ENCODE measurements at places on chromosomes 2 and 18.
A peak's percentile ranks its signal among the peaks of the same experiment; 100 is the strongest.

DNA sequence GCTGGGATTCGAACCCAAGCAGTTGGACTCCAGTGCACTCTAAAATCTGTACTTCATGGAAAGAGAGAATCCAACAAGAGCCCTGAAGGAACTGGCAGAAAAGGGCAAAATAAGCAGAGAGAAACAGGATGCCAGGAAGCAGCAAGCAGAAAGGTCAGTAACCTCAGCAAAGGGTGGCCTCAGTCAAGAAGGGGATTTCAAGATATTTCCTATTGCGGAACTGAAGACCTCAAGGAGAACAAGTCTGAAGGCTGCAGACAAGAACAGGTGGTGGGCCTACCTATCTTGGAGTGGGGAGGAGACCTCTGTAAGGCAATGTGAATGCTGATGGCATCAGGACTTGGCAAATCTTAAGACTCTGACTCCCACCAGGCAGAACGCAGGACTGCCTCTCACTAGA lies 20.1 kb upstream of the MREG start:
- DNase-seq: no peak

- DNase-seq: peak; percentile 34
These were observed 41.6 kb upstream of the PLB1 start for GRCh38 chr2:28454016-28454930.

- DNase-seq: no peak
These were observed 653.5 kb upstream of the LRRTM4 start for GRCh38 chr2:78175645-78176044.

DNA sequence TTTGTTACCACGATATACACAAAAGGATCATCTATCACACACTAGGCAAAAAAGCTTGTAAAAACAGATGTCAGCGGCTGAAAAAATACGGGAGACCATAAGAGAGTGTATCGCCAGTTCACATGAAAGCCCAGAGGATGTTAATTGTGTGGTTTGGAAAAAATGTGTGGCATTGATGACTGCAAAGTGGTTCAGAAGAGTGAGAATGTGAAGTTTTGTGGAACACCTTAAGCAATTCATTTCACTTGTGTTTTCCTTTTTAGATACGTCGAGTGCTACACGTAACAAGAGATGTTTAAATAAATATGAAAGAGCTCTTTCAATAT lies 61.7 kb upstream of the DAPL1 start:
- no peak for DNase-seq

DNA sequence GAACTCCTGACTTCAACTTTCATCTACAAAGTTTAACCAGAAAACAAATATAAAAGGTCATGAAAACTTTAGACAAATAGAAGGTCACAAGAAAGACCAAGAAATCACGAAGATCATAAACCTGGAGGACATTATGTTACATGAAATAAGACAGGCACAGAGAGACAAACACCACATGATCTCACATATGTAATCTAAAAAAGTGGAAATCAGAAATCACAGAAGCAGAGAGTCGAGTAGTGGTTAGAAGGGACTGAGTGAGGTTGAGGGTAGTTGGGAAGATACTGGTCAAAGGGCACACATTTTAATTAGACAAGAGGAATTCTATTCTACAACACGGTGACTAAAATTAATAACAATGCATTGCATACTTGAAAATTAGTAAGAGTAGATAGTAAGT lies 1.4 kb downstream of the GCFC2 start:
- no peak for DNase-seq

DNA sequence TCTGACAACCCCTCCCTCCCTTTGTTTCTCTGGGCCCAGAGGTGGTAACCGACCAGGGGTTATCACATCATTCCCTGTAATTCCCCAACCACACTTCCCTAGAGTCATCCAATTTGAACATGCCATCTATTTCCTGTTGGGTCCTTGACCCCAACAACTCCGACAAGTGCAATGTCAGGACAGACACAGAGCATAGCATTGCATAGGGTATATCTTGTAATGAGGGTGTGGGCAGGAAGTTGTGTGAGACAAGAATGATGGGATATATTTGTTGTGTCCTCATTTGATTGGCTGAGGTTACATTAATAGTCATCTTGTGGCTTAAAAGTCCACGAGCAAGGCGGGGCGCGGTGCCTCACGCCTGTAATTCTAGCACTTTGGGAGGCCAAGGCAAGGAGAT lies 33.4 kb upstream of the CNOT11 start:
- DNase-seq: no peak

- peak; percentile 22 for DNase-seq
These were observed 35.2 kb upstream of the NAPG start for GRCh38 chr18:10490401-10491165.

DNA sequence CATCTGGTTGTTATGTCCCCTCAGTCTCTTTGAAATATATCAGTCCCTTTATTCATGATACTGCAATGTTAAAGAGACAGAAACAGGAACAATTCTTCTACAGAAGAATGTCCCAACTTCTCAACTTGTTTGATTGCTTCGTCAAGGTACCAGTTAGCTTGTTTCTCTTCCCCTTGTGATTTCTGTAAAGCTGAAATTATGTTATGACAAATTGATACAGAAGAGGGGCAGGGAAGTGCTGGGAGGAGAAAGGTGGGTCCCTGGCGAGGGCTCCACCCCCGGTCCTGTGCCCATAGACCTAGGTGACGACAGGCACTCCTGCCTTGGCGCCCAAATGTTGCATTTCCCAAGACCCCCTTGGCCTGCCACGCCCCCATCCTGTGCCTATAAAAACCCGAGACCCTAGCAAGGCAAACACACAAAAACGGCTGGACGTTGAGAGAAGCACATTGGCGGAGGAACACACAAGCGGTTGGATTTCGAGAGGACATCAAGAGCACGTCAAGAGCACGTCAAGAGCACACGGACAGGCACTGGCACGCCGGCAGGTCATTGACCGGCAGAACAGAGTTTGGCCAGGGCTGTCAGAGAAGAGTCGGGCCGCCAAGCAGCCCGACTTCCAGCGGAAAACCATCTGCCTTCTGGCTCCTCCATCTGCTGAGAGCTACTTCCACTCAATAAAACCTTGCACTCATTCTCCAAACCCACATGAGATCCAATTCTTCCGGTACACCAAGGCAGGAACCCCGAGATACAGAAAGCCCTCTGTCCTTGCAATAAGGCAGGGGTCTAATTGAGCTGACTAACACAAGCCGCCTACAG lies 11.5 kb upstream of the RTN4 start:
- DNase-seq: no peak

GRCh38 chr2:204353823-204354222 lies 191.5 kb upstream of the PARD3B start:
- DNase-seq: no peak

DNA sequence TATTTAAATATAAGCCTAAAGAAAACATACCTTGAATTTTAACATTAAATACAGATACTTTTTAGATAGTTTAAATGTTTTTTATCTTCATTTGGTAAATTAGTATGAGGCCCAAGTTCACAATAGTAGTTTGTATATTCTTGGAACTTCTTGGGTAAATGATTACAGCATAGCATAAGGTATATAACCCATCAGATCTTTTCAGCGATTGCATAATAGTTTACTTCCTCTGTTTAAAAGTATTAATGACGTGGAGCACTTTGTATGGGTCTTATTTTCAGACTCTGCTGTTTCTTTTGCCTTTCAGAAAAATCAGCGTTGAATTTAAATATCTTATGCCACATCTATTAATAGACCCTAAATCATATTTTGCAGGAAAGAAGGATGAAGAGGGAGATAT lies 60.2 kb downstream of the CHRNA1 start:
- DNase-seq: no peak

GRCh38 chr2:127619877-127620705 lies 25.9 kb upstream of the GPR17 start:
- no peak for DNase-seq

DNA sequence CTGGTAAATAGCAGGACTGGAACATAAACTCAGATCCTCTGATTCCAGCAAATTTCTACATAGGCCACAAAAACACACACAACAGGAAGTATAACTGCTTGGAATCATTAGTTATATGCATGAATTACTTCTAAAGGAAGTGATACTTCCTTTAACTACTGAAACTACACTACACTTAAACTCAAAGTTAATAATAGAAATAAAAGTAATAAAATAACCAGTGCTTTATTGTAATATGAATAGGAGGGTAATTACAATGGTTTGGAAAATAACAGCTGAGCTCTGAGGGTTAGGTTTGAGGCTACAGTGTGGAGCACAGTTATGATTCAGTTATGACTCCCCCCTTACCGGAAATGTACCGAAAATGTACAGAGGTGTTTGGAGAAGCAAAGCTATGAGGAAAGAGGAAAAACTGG lies 18.5 kb upstream of the POLI start:
- no peak for DNase-seq

- DNase-seq: no peak
These were observed 80.1 kb downstream of the XDH start for GRCh38 chr2:31334311-31335026.

GRCh38 chr2:158778243-158778642 lies 16.9 kb upstream of the DAPL1 start:
- no peak for DNase-seq

- DNase-seq: no peak
These were observed 10.3 kb downstream of the ITGA6 start for GRCh38 chr2:172437419-172438341.

GRCh38 chr2:45191976-45192375 lies 182.7 kb upstream of the SIX2 start:
- DNase-seq: no peak

- no peak for DNase-seq
These were observed 13.4 kb downstream of the HNRNPA3 start for GRCh38 chr2:177225965-177226360.

DNA sequence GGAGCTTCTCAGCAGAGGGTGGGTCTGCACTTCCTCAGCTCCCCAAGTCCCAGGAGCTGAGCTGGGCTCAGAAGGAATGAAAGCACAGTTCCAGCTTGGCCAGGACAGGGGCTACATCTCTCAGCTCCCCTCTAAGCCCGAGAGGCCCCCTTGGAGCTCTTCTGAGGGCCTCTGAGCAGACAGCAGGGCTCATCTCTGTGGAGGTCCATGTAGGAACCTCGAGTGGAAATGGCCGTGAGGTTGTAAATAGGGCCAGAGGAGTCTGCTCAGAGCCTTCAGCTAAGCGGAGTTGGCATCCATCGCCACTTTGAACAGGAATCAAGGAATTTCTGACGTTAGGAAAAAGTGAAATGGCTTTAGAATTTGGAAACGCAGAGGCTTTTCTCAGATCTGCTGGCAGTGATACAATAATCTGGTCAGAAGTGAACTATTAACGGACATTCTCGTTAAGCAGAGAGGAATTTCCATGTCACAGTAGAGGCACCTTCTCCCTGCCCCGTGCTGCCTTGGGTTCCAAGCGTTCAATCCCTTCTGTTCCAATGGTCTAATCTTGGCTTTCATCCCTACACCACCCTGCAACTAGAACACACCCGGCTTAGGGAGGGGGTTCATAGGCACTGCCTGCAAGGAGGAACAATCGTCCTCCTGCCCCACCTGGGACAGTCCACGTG lies 213.9 kb downstream of the NDUFA10 start:
- no peak for DNase-seq

- no peak for DNase-seq
These were observed 106.5 kb downstream of the ZNF532 start for GRCh38 chr18:58970943-58971790.

GRCh38 chr2:20530520-20530919 lies 83.6 kb downstream of the RHOB start:
- DNase-seq: no peak

- no peak for DNase-seq
These were observed 323.5 kb downstream of the CELF4 start for GRCh38 chr18:37242091-37242490.

GRCh38 chr18:61888622-61889021 lies 4.2 kb downstream of the RNF152 start:
- no peak for DNase-seq

DNA sequence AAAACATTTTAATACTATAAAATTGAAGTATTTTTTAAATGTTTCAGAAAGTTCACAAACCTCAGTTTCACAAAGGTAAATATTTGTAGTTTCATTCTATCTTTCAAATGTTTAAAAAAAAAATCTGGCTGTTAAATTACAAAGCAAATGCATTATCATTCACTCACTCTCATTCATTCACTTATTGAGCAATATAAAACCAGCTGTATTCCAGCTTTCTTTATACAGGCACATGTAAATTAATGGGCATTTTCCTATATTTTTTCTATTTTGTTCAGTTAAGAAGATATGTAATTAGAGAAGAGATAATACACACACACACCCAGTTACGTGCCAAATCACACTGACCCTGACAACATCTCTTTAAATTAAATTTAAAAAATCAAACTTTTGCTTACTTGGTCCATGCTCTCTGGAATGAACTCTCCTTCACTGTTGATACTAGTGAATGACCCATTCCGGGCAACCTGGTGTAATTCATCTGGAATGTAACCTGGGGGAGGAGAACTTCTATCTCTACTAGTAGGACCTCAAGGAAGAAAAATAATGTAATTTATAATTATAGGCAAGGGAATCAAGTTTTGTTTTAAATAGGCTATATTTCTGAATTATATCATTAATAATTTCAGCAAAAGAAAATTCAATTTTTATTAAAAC lies 32.5 kb upstream of the ERCC3 start:
- no peak for DNase-seq

DNA sequence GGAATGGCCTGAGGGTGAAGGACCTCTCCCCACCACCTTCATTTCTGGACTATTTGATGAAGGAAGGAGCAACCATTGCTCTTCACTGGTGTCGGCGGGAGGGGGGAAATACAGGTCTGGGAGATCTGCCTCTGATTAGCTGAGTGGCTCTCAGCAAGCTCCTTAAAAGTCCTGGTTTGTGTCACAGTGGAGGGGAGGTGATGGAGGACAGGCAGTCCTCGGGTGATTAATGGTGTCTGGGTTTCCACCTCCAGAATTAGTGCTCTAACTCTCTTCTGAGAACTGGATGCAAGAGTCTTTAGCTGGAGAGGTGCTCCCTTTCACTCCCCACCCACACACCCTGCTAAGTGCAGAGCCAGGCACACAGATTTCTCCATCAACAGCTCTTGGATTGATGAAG lies 83.2 kb downstream of the TTC32 start:
- DNase-seq: no peak

DNA sequence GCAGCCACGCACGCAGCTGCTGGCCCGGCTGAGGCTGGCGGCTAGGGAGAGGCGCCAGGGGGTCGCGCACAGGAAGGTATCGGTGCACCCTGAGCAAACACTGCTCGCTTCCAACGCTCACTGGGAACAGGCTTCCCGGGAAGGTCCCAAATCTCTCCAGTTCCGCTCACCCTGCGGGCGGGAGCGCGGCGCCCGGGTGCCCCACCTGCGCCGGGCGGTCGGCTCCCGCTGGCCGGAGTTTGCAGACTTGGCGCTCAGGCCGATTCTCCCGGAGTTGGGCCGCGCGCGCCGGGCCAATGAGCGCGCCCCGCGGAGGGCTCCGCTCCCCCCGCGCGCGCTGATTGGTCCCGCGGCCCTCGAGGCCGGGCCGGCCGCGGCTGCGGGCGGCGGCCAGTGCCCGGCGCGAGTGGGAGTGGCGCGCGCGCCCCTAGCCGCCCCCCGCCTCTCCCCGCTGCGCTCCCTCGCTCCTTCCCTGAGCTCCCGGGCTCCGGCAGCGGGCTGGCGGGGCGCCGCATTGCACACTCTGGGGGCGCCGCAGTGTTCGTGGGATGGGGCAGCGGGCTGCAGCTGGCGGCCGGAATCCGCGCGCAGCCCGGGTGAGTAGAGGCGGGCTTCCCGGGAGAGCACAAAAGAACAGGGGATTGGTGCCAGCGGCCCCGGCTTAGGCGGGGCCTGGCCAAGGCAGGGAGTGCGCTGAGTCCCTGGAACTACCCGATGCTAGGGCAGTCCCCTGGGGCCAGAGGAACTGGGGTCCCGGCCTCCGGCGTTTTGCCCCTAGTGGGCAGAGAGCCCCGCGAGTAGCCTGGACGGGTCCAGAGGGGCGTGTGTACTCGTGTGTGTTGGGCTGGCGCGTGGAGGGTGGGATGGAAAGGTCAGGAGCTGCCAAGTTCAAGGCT lies at the start of gene LYPD6:
Gene LYPD6 (plus strand): TSS at position 461 of the 896 bp plus-strand sequence. CDS start 107,122 bp downstream, outside the sequence.
- DNase-seq: peak; percentile 84

- no peak for DNase-seq
These were observed 100.9 kb upstream of the TNP1 start for GRCh38 chr2:216960671-216961268.

All from T47D (cell line).